ENCODE measurements at places on chromosomes 11 and 22.

DNA sequence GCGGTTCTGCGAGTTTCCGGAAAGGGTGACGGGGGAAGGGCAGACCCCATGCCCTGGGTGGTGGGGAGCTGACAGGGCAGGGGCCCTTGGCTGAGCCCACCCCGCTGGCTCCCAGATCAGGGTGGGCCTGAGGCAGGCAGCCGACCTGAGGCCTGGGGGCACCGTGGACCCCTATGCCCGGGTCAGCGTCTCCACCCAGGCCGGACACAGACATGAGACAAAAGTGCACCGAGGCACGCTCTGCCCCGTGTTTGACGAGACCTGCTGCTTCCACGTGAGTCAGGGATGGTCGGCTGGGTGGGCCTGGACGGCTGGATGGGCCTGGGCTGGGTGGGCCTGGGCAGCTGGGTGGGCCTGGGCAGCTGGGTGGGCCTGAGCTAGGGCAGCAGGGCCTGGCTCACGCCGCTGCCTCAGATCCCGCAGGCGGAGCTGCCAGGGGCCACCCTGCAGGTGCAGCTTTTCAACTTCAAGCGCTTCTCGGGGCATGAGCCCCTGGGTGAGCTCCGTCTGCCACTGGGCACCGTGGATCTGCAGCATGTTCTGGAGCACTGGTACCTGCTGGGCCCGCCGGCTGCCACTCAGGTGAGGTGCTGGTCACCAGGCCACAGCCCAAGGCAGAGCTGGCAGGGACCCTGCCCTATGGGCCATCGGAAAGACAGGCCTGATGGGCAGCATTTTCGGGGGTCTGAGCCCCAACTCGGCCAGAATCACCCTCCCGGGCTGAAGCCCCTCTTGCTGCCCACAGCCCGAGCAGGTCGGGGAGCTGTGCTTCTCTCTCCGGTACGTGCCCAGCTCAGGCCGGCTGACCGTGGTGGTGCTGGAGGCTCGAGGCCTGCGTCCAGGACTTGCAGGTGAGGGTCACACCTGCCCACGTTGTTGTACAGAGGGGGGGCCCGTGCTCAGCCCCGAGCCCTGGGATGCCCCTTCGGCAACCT is 1.5 kb downstream of the SYT8 start:
- no peak overlapping the region for H3K27ac ChIP-seq
- H3K36me3 ChIP-seq = no peaks in the 10 kb centered on the region
- H3K4me1 ChIP-seq = no peaks in the 10 kb centered on the region
- no peak for DNase-seq

DNA sequence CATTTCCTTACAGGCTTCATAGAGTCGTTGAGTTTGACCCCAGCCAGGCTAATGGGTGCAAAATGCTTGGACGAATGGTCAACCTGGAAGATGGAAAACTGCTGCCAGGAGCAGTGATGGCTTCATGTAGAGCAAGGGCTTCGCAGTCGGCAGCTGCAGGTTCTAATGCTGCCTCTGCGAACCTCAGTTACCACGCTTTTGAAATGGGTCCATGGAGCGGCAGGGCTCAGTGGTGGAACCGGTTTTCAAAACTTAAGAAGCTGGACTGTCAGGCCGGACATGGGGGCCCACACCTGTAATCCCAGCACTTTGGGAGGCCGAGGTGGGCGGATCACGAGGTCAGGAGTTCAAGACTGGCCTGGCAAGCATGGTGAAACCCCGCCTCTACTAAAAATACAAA is 55.9 kb upstream of the PRR5 start:
- no peak overlapping the region for H3K27ac ChIP-seq
- no peaks in the 10 kb centered on the region for H3K4me1 ChIP-seq
- no peaks in the 10 kb centered on the region for H3K36me3 ChIP-seq
- H3K4me3 ChIP-seq = no peak overlapping the region
- no peaks in the 10 kb centered on the region for H3K27me3 ChIP-seq

DNA sequence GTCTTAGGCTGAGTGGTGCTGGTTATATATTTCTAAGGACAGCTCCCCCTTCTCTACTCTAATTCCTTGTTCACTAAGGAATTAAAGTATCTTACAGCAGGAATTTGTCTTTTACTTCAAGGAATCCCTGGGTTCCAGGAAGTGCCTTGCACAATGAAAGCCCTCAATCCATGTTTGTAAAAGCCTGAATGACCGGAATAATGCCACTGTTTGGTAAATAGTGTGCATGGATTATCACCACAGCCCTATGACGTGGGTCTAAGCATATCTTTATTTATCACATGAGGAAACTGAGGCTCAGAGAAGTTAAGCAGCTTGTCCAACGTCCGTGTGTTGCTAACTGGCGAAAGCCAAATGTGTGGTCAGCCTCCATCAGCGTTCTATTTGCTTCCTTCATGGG is 135.7 kb upstream of the NAV2 start:
- H3K27ac ChIP-seq = no peak overlapping the region
- DNase-seq = no peak
- H3K36me3 ChIP-seq = no peaks in the 10 kb centered on the region
- no peak overlapping the region for H3K4me3 ChIP-seq
- no peaks in the 10 kb centered on the region for H3K27me3 ChIP-seq

GRCh38 chr11:10561043-10561818 is 7.2 kb downstream of the LYVE1 start:
- no peak overlapping the region for H3K27ac ChIP-seq
- H3K27me3 ChIP-seq = no peaks in the 10 kb centered on the region
- no peaks in the 10 kb centered on the region for H3K4me1 ChIP-seq
- H3K4me3 ChIP-seq = no peak overlapping the region
- no peaks in the 10 kb centered on the region for H3K36me3 ChIP-seq

DNA sequence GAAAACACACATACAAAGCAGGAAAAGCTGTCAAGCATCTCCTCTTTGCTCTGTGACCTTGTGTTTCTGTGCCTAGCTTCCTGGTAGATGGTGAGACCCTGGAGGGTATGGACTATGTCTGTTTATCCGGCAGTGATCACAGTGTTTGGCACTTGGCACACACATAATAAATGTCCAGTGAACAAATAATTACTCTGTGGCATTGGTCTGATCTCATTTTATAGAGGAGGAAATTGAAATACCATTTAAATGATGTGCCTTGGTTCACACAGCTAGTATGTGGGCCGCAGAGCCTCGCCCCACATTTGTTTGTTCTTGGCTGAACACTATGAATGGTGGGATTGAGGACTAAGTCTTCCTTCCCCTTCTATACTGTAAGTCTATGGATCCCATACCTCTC is 104.7 kb upstream of the SPON1 start:
- H3K27me3 ChIP-seq = no peaks in the 10 kb centered on the region
- no peaks in the 10 kb centered on the region for H3K4me1 ChIP-seq
- no peak overlapping the region for H3K4me3 ChIP-seq
- H3K27ac ChIP-seq = no peak overlapping the region
- no peak for DNase-seq

DNA sequence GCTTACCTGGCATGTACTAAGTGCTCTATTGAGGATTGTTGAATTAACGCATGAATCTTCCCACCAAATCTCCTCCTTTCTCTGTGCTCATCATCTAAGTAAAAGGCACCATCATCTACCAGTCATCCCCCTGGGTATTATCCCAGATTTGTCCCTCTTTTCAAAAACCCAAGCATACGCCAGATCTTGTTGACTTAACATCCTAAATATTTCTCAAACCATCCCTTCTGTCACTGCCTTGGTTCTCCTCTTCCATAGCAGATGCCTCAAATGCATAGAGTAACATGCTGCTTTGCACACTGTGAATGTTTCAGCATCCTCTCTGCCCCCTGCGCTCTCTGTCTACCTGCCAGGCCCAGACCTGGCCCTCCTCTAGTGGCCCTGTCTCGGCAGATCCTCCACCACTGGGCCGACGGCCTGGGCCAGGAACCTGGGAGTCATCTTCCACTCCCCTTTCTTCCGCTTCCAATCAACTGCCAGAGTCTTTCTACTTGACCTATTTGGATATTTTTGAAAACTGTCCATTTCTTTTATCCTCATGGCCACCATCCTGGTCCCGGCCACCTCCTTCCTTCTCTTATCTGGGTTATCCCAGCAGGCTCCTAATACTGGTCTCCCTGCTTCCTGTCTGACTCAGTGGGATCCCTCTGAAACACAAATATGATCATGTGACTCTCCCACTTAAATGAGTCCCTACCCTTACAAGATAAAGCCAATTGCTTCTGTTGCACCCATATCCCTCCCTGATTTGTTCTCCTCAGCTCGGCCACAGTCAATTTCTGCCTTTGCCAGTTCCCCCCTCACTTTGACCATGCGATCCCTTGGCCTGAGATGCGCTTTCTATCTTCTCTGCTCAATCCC is 3.4 kb upstream of the TAB1 start:
- no peaks in the 10 kb centered on the region for H3K36me3 ChIP-seq
- no peak for DNase-seq
- H3K4me1 ChIP-seq = peaks cover 3% of the 10 kb centered on the region
- no peaks in the 10 kb centered on the region for H3K27me3 ChIP-seq
- H3K27ac ChIP-seq = no peak overlapping the region

- H3K27me3 ChIP-seq = no peaks in the 10 kb centered on the region
- no peak overlapping the region for H3K4me3 ChIP-seq
- no peak overlapping the region for H3K27ac ChIP-seq
- H3K36me3 ChIP-seq = no peaks in the 10 kb centered on the region
- no peak for DNase-seq
Measured at GRCh38 chr11:86978247-86978646, 23.1 kb upstream of the FZD4 start.

DNA sequence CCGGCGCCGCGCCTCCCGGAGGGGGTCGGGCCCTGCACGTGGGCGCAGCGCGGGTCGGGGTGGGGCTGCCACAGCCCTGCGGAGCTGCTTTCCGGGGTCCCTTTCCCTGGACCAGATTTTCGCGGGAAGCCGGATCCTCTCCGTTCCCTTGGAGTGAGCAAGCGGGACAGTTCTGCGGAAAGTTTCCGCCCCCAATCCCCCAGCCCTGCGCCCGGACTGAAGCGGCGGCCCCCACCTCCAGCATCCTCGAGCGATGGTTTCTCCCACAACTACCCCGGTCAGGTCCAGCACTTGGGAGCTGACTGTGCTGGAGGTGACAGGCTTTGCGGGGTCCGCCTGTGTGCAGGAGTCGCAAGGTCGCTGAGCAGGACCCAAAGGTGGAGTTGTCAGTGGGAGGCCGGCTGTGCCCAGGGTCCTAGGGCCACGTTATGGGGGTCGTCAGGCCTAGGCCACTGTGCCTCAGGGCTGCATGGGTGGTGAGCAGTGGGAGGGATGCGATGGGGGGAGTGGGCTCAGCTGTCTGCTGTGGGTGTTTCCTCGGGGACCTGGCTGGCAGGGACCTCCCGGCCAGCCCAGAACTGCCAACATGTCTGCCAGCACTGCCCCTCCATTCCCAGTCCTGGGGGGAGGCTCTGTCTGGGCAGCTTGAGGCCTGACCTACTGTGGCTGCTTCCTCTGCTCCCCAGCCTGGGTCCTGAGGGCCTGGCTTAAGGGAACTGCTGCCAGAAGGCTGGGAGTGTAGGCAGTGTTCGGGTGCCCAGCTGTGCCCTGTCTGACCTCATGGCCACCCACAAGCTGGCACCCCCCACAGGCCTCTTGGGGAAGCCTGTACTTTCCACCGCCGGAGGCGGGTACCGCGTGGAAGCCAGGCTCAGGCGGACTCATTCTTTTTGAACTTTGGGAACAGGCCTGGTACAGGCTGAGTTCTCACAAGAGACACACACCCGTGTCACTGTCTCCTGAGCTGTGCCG is 726 bp downstream of the ST3GAL4 start:
- no peaks in the 10 kb centered on the region for H3K36me3 ChIP-seq
- H3K4me1 ChIP-seq = peaks cover 12% of the 10 kb centered on the region
- no peak overlapping the region for H3K27ac ChIP-seq
- H3K27me3 ChIP-seq = no peaks in the 10 kb centered on the region
- peak; percentile 51 for DNase-seq
